C1 segment of cervical spinal cord (tissue), 14 donors: ENCODE measurements at places on chromosomes 12 and 14.

DNA sequence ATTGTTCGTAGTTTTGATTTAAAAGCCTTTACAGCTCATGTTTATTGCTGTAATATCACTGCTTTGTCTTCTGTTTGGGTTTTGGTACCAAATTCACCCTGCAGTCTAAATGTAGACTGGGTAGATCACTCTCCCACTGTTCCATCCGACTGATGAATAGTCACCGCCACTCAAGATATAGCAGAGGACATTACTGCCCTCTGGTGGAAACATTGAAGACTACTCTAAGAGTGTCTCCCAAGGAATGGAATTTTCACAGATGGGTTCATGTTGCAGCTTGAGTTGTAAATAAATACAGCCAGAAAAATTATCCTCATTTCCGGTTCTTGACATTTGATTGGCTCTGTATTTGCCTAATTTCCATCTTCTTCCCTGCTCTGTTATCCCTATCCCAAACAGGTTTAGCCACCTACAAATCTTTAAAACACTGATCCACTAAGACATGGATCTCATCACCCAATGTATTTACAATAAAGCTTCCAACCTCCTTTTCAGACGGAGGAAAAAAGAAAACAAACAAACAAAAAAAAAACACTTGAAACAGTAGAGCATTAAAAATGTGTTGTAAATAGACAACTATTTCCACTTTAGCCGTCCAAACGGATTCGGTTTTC lies 198.3 kb upstream of the CPNE8 start:
- DNase-seq, result no peak

- no peak for DNase-seq
Measured at GRCh38 chr14:70660967-70661893, 19.5 kb downstream of the TTC9 start.

DNA sequence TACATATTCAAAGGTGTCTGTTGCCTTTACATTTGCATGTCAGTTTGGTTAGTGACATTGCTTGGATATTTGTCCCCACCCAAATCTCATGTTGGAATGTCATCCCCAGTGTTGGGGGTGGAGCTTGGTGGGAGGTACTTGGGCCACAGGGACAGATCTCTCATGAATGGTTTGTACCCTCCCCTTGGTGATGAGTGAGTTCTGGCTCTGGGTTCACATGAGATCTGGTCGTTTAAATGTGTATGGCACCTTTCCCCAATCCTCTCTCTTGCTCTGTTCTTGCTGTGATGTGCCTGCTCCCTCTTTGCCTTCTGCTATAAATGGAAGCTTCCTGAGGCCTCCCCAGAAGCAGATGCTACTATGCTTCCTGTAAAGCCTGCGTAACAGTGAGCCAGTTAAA lies 207.9 kb upstream of the DIO3 start:
- no peak for DNase-seq

DNA sequence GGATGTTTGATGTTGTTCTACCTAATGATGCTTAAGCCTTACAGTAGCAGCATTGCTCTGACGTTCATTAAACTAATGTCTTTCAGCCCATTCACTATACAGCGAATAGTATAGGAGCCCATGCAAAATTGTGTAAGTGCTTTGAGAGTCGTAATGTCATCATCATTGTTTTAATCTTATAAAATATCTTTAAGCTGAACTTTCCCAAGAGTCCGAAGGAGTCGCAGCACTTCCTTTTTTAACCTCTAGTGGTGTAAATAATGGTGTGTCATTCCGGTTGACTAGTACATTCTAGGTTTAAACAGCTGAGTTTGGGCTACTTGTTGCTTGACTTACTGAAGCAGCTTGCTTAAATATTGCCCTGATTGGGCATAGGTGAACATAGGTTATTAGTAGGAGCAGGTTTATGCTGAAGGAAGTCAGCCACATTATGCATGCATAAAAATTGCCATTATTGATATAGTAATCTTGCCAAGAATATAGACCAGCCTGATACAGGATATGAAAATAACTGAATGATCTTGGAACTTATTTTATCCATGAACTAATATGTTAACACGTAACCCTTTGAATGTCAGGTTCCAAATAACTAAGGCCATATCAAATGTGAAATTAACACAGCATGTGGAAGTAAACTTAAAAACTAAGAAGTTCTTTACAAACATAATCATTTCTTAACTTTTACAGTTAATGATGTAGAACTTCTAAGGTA lies 2.6 kb downstream of the WNK1 start:
- no peak for DNase-seq

- no peak for DNase-seq
Measured at GRCh38 chr14:67583711-67584644, 16.1 kb downstream of the PIGH start.

DNA sequence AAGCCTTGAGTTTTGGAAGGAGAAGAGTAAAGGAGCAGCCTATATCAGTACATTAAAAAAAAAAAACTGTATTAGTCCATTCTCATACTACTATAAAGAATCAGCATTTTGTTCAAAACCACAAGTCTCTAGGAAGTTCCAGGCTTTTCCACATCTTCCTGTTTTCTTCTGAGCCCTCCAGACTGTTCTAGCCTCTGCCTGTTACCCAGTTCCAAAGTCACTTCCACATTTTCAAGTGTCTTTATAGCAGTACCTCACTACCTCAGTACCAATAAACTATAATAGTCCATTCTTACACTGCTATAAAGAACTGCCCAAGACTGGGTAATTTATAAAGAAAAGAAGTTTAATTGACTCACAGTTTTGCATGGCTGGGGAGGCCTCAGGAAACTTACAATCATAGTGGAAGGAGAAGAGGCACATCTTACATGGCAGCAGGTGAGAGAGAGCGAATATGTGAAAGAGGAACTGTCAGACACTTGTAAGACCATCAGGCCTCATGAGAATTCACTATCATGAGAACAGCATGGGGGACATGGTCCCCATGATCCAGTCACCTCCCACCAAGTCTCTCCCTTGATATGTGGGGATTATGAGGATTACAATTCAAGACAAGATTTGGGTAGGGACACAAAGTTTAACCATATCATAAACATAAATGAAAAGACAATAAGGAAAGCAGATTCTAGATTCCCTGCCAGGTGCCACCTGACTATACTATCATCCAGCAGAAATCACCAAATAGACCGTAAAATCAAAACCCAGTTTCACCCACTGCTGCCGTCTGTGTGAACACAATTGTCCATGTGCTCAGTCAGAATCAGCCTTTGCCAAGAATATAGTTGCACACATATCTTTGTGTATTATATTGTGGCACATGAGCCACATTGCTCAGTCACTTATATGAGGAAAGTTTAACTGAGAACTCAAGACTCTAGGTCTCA lies 27.8 kb downstream of the TOGARAM1 start:
- no peak for DNase-seq

- DNase-seq, result no peak
Measured at GRCh38 chr14:93974833-93975232, 1.5 kb downstream of the ASB2 start.

- DNase-seq, result no peak
Measured at GRCh38 chr12:4991373-4991772, 52.3 kb upstream of the KCNA5 start.

- DNase-seq, result no peak
Measured at GRCh38 chr14:74503938-74504335, 10.4 kb downstream of the ISCA2 start.
